Activated CD4-positive, alpha-beta T cell treated with anti-CD3 and anti-CD28 coated beads for 24 hours (primary cell): ENCODE measurements at places on chromosomes 2 and 18.

- DNase-seq: no peak
Measured at GRCh38 chr18:42229211-42230210, 274.5 kb downstream of the PIK3C3 start.

DNA sequence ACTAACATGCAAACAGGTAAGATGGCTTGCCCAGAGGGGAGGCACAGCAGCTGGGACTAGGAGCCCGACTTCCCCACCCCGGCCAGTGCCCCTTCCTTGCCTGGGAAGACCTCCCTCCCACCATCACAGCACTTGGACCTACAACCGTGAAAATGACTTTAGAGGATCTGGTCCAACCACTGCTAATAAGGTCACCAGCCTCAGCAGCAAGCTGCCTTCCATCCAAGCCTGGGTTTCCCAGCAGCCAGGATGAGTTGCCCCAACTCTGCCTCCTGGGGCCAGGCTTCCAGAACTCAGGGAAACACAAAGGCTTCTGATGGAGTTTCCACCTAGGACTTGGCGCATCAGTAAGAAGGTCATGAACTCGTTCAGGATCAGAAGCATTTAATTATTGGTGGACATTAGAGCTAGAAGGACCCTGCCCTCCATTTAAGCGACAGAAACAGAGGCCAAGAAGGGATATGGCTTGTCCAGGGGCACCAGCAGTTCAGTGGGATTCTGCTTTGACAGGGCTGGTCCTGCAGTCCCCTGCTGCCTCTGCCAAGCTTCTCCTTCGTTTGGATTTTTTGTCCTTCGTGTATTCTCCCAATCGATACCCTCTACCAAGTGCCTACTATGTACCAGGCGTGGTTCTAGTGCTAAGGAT, 403.0 kb upstream of the ID2 start:
- no peak for DNase-seq

DNA sequence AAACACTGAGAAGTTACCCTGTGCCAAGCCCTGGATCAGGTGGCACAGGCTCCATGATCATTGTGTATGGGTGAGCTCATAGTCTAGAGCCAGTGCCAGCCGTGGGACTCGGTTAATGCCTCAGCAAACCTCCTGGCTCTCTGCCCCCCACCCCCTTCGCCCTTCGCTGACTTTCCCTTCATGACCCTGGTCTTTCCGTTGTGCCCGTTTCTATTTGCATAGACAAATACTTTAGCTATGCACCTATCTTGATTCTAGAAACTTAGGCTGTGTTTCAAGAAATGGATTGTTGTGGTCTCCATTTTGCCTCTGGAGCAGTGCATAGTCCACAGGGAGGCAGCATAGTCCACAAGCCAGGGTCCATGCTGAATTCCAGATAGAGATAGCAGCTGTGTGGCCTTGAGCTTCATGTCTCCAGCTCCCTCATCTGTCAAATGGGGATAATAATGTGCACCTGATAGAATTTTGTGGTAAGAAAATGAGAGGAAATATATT, 44.8 kb upstream of the KDM3A start:
- no peak for DNase-seq

- DNase-seq: no peak
Measured at GRCh38 chr2:166591226-166591625, 97.2 kb upstream of the SCN7A start.
